ENCODE measurements at places on chromosomes 6 and 20.

DNA sequence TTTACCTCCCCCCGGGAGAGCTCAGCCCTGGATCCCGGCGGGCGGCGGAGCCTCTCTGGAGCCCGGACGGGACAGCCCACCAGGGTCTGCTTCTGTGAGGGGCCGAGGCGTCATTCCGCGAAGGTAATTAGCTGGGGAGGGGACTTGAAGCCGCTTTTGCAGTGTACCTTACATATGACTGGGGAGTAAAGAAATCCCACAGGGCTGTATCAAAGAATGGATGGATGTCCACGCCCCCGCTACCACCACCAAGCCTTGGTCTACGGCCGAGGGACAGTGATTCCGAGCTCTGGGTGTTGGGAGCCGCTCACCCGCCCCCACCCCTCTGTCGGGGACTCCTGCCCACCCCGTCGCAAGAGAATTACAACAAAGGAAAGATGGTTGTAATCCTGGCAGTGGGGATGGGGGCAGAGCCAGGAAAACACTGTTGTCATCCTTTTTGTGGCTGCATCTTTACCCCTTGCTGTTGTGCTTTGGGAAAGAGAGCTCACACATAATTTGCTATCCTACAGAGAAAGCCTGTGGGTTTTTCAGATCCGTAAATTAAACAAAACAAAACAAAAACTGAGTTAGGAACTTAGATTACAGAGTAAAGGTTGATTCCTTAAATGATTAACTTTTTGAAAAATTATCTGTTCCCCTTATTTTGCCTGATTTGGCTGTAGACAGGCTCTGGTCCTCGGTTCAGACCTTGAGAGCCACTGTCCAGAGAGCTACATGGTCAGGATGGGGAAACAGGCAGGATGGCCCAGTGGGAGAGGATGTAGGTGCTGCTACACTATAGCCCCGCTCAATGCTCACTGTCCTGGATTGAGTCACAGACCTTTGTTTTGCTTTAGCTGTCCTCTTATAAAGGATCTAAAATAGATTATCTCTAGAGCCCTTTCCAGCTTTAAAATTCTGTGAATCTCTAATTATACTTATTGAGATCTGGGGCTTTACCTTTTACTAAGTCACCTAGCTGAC, 997 bp upstream of the FBXO30 start:
- no peak for DNase-seq

DNA sequence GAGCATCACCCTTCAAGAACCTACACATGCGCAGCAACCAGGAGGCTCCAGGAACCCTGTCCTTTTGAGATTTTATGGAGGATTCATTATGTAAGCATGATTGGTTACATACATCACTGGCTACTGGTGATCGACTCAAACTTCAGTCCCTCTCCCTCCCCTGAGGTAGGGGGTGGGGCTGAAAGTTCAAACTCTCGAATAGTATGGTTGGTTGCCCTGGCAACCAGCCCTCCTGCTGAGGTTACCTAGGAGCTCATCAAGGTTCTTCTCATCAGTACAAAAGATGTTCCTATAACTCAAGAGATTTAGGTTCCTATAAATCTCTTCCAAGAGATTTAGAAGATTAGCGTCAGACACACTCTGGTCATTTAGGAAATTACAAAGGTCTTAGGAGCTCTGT, 21.9 kb upstream of the ZSCAN9 start:
- DNase-seq = no peak

DNA sequence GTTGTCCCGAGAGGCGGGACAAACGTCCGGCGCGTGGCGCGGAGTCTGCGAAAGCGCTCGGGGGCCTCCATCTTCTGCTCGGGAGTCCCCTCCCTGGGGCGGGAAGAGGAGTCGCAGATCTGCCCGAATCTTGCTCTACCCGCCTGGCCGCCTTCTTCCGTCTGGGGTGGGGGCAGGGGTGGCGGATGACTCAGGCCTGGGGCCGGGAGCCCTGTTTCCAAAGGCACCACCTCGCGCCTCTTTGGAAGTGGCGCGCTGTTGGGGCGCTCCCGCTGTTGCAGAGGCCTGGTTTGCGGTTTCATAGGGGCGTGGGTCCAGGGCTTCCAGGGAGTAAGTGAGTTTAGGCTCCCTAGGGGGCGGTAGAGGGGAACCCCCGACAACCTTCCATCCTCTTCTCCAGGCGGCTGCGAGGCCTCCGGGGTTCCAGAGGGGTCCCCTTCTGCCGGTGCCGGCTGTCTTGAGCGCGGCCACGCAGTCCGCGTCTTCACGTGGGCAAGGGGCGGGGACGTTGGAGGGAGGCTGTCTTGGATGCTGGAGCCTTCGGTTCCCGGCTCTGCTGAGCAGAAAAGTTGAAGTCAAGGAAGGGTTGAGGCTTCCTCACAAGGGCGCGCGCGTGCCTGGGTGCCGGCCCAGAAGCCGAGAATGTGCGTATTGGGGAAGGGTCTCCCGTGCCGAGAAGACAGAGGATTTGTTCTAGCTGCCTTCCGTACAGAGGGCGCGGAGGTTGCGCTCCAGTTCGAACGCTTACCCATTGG, 2.6 kb upstream of the TFAP2C start:
- DNase-seq = no peak

DNA sequence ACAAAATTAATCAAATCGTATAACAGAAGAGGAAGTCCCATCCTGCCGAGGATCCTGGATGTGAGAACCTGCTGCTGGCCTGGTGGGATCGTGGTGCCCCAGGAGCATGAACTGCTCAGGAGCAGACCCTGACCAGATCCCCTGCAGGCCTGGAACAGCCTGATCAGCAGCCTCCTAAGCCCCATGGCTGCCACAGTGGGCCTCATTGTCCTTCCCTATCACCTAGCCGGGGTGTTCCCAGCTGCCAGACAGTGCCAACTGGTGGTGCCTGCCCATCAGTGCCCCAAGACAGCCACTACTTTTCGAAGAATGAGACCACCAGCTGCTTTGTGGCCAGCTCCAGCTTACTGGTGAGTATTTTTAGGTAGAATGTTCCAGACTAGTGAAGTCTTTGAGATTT, 19.6 kb upstream of the MAS1L start:
- no peak for DNase-seq

- DNase-seq = peak; percentile 30
Observed at GRCh38 chr6:30219244-30219643, 6.0 kb upstream of the TRIM26 start.

- DNase-seq = peak; percentile 90
Observed at GRCh38 chr6:118401325-118401975, 146.6 kb upstream of the PLN start.

DNA sequence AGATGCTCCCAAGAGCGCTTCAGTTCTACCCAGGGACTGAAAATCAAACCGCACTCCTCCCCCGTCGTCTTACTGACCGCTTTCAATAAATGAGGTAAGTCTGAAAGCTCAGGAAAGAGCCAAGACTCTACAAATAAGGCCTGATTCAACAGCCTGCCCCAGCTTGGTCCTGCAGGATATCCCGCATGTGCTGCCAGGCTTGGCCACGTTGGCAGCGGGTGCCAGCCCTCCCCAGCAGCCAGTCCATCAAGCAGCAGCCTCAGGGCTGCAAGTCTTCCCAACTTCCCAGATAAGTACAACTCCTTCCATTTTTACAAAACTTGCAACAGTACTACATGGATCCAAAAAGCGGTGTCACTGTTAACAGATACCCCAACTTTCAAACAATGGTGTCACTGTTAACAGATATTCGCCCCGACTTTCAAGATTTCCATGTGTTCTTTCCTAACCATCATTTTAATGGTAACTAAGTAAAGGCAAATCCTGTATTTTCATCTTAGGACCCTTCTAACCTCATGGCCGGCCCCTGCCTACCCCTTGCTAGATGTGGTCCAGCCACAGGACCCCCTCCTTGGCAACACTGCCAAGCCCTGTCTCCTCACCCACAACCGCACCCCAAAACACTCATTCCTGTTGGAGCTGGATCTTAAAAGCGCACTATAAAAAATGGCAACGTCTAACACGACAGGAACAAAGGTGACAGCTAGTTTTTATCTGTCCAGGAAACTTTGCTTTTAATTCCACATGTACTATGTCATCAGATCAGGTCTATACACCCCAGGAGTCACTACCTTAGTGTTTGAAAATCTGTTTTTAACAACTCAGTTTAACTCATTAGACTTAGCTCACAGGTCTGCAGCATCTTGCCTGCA, 28.0 kb downstream of the DIDO1 start:
- DNase-seq = no peak

DNA sequence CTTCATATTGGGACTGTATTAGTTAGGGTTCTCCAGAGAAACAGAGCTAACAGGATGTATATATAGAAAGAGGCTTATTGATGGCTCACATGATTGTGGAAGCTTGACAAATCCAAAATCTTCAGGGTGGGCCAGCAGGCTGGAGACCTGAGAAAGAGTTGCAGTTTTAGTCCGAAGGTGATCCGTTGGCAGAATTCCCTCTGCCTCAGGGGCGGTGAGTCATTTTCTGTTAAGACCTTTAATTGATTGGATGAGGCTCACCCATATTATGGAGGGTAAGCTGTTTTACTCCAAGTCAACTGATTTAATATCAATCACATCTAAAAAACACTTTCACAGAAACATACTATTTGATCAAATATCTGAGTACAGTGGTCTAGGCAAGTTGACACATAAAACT, 113.6 kb downstream of the FLRT3 start:
- no peak for DNase-seq

- no peak for DNase-seq
Observed at GRCh38 chr20:8851446-8851845, 217.4 kb upstream of the PLCB4 start.

- DNase-seq = no peak
Observed at GRCh38 chr6:15090145-15090579, 155.7 kb upstream of the JARID2 start.

All from NCI-H1092 treated with DMSO at 0.1 percent for 48 hours (cell line).